ENCODE measurements at places on chromosomes 3 and 15. TPM values are rescaled to one million over a fixed set of nuclear protein-coding genes. Genes with fewer than 3 reads are reported as not detected.

The NUSAP1 gene
- 163 TPM for total RNA-seq

GRCh38 chr3:73611176-73611575, 13.6 kb downstream of the PDZRN3 start:
- DNase-seq = no peak
- H3K4me1 ChIP-seq = no peaks in the 10 kb centered on the region
- H3K27me3 ChIP-seq = no peaks in the 10 kb centered on the region

- H3K4me1 ChIP-seq = no peaks in the 10 kb centered on the region
- H3K27ac ChIP-seq = no peak overlapping the region
- H3K36me3 ChIP-seq = no peaks in the 10 kb centered on the region
- no peak for DNase-seq
- no peaks in the 10 kb centered on the region for H3K27me3 ChIP-seq
These were observed 500.7 kb upstream of the ARRDC4 start for GRCh38 chr15:97459771-97460170.

The CCRL2 gene
- total RNA-seq = 2.8 TPM

The ALPK3 gene
- 0.04 TPM for total RNA-seq
